A172 (cell line): ENCODE measurements at places on chromosomes 4 and X. TPM values are rescaled to one million over a fixed set of nuclear protein-coding genes. Genes with fewer than 3 reads are reported as not detected.

HTRA3 gene
- not detected in 2 replicates for total RNA-seq

C4orf36 gene
- 2.9 TPM in 1 of 2 replicates, not detected in the other for total RNA-seq

BEX2 gene
- 0.76 and 2.6 TPM in 2 replicates for total RNA-seq

DGKK gene
- total RNA-seq, result not detected in 2 replicates

CENPVL1 gene
- total RNA-seq, result not detected in 2 replicates

HS3ST1 gene
- not detected in 2 replicates for total RNA-seq

ARL9 gene
- not detected in 2 replicates for total RNA-seq

GSX2 gene
- total RNA-seq, result not detected in 2 replicates

UXT gene
- total RNA-seq, result 154 and 183 TPM in 2 replicates

C4orf50 gene
- under 0.01 and 0.12 TPM in 2 replicates for total RNA-seq

MAPK10 gene
- total RNA-seq, result 0.31 TPM in 1 of 2 replicates, not detected in the other

EREG gene
- total RNA-seq, result 0.02 TPM in 1 of 2 replicates, not detected in the other

CDKL2 gene
- not detected in 2 replicates for total RNA-seq

CTAG2 gene
- not detected in 2 replicates for total RNA-seq

PAGE4 gene
- not detected in 2 replicates for total RNA-seq

CSN1S1 gene
- not detected in 2 replicates for total RNA-seq

FHL1 gene
- 5.3 and 7.2 TPM in 2 replicates for total RNA-seq

GUCY1A1 gene
- 0.05 and 2.9 TPM in 2 replicates for total RNA-seq

MTTP gene
- 0.65 TPM in 1 of 2 replicates, not detected in the other for total RNA-seq

NUDT10 gene
- total RNA-seq, result not detected in 2 replicates

FMR1NB gene
- total RNA-seq, result not detected in 2 replicates

DTHD1 gene
- not detected in 2 replicates for total RNA-seq

FOXP3 gene
- total RNA-seq, result not detected in 2 replicates

TCEAL2 gene
- total RNA-seq, result not detected in 2 replicates

MGAT4D gene
- total RNA-seq, result not detected in 2 replicates
